ENCODE measurements at places on chromosomes 11 and 22. TPM values are rescaled to one million over a fixed set of nuclear protein-coding genes. Genes with fewer than 3 reads are reported as not detected.
A peak's percentile ranks its signal among the peaks of the same experiment; 100 is the strongest.

DNA sequence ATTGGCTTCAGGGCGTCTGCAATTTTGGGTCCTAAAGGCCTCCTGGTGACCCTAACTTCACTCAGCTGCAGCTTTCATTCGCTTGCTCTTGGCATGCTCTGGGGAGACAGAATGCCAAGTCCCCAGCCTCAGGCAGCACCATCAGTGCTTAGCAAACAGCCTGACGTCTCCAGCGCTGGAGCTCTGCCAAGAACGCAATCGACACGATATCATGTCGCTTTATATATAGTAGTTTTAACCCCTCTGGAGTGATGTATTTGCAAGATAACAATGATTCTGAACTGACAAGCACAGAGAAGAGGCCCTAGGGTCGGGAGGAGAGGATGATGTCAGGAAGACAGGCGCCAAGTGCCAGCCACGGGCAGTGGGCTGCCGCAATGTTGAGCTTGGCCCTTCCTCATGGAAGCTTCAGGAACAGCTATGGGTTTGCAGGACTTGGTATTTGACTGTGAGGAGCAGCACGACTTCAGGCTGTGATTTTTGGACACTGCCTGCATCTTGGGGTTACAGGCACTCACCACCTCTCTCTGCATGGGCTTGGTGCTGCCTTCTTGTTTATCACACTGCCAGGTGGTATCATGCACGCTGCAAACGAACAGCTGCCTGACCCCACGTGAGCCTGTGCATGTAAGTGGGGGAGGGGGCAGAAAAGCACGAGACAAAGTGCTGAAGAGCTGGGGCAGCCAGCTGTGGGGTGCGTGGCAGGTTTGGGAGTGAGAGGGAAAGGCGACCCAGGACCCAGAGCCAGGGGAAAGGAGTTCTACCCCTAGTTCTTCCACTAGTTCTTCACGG lies 26.1 kb downstream of the B3GAT1 start:
- DNase-seq: peak; percentile 94

DNA sequence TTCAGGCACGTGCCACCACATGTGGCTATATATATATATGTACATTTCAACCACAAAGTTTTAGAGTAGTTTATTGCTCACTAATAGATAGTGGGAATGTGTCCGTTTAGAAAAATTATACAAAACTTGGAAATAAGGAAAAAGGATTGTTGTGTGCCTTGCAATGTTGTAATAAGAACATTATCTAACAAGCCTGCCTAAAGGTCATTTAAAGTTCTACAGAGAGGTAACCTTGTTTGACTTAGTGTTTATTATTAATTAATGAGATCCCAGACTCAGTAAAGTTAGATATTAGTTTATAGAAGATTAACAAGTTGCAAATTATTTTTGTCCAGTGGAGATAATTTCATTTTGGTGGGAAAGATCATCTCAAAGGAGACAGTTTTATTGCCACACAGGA lies 5.5 kb upstream of the PATL1 start:
- no peak for DNase-seq

DNA sequence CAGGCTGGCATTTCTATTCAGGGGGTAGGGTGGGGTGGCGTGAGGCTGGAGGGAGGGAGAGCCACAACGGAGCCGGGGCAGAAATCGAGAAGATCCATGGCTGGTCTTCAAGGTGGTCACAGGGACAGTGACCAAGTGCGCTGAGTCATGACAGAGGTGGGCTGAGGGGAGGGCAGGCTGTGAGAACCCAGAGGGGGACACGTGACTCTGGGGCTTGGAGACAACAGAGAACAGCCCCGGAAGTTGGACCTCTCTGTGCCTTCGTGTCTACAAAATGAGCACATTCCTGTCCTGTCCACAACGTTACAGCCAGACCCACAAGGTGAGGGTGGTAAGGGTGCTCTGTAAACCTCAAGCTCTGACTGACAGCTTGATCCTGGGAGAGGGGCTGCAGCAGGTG lies 35.1 kb upstream of the ARFGAP3 start:
- no peak for DNase-seq

- DNase-seq: no peak
These were observed 2.9 kb downstream of the NAGA start for GRCh38 chr22:42067671-42068251.

GRCh38 chr22:46845296-46846149 lies 83.1 kb downstream of the TBC1D22A start:
- DNase-seq: peak; percentile 86

DNA sequence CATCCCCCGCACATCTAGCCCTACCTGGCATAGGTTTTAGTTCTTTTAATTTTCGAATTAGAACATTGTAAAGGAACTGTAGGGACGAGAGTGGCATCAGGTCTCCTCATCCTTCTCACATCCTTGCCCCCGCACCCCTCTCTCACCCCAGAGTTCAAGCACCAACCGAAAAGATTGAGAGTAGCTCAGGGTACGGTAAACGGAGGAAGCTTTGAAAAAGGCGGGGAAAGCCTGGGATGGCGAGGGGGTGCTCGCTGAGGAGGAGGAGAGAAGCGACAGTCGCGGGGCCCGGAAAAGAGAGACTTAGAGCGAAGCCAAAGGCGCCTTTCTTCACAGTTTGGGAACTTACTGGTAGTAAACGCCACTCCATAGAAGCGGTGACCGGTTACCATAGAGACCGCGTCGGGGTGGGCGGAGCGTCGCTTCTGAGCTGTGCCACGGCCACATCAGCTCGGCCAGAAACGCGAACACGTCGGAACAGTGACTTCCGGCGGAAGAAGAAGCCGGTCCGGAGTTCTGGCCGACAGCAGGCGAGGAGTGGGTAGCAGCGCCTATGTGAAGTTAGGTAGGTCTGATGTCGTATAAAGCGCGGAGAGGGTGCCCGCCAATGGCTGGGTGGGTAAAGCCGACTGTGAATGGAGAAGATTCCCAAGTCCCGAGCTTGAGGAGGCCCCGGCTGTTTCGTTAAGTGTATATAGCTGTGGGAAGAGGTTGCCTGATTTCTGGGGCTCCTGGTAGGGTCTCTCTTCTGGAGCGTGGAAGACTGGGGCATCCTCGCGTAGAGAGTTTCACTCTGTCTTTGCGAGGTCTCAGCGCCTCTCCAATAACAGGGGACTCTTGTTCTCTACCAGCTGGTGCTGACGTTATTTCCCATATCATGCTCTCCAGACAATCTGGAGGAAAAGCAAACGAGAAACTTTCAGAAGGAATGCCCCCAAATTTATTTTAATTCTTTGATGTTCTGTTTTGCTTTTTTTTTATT lies at the start of the genes DCDC1 and DNAJC24:
DCDC1 (minus strand) TSS at position 392 of the 982 bp plus-strand sequence. CDS start 41,459 bp downstream, outside the sequence.
DNAJC24 (plus strand) TSS at position 513 of the 982 bp plus-strand sequence. CDS start 889 bp downstream, outside the sequence.
- DNase-seq: peak; percentile 89

DNA sequence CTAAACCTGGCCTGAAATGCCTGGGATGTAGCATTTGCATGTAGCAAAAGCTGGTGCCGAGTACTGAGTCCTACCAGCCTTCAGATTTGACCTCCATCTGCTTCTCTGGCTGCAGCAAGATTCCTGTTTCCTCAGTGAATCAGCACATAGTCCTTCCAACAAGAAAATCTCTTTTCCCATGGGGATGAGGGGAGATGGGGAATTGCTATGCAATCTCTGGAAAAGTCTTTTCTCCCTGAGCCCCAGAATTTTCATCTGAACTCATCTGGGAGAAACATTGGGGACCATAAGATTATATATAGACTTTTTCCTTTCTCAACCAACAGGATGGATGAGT lies 32.0 kb upstream of the YWHAH start:
- no peak for DNase-seq

- DNase-seq: no peak
These were observed 520.8 kb upstream of the KIRREL3 start for GRCh38 chr11:127521413-127521812.

- no peak for DNase-seq
These were observed 85.9 kb upstream of the PPARA start for GRCh38 chr22:46064228-46064965.

- no peak for DNase-seq
These were observed 34.0 kb downstream of the RAB6A start for GRCh38 chr11:73726825-73727224.

- no peak for DNase-seq
These were observed 42.1 kb downstream of the KDM2A start for GRCh38 chr11:67160872-67161783.

- no peak for DNase-seq
These were observed 64.7 kb downstream of the LDLRAD3 start for GRCh38 chr11:36008584-36008983.

DNA sequence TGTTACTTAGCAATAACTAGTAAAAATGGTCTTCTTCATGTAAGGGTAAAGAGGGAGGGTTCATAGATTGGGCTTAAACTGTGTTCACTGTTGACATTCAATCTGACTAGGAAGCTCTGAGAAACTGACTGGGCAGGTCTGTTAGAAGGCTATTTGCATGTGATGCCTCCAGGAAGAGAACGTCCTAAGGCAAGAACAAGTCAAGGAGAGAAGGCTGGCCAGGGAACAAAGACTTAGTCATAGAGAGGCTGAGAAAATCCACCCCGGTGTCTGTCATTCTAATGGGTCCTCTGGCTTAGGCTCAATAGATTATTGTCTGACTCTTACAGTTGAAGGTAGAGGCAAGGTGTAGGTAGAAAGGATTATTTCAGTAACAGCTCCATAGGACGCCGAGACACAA lies 50.3 kb upstream of the CD44 start:
- no peak for DNase-seq

- no peak for DNase-seq
These were observed 4.5 kb upstream of the KCNE3 start for GRCh38 chr11:74471668-74472429.

GRCh38 chr11:107821199-107821927 lies 37.2 kb downstream of the SLC35F2 start:
- DNase-seq: no peak

DNA sequence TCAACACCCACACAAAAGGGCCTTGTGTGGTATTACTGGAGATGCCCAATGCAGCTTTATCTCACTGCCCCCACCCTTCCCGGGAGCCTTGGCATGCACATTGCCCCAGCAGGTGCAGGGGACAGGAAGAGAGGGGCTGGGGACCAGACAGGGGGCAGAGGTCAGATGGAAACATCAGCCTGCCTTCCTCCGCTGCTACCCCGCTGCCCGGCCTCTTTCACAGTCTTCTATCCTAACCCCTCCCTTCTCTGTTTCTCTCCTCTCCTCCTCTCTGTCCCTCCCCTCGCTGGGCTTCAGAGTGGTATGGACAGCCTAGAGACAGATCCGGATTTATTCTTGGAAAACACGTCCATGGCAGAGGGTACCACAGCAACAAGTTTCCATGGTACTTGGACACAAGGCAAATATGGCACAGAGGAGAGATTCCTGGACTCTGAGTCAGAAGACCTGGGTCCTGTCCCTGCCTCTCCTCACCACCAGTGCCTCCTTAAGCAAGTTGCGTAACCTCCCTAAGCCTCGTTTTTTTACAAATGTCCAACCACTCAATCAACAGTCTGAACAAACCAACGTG lies 8.3 kb upstream of the IGSF9B start:
- peak; percentile 79 for DNase-seq

DNA sequence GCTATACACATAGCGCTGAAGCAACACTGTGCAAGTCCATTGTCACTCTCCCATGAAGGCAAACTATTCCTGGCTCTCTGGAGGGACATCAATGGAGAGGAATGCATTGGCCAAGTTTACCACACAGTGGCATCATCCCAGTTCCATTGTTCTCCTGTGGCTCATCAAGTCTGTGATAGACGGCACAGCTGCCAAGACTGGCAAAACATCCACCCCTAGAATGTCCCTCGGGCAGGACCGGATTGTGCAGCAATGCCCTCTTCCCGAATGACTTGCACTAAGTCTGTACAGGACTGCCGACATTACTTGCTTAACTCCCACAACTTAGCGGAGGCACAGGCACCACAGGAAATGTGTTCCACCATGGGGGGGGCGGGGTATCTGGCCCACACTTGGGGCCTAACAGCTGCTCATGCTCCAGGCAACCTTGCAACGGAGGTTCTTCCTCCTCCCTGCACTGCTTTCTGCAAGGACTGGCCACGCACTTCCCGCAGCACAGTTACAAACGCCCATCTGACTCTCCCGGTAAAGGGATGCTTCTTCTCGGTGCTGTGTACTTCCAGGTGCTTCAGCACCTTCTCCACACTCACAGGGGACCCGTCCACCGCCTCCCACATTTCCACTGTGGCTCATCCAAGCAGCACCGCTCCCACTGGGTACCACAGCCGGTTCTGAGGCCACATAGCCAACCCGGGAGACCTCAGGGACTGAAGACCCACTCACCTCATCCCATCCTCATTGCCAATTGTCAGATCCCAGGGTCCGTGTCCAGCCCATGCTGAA lies 1309.6 kb upstream of the RAG2 start:
- DNase-seq: no peak

GRCh38 chr11:2156416-2157182 lies 4.4 kb downstream of the INS start:
- peak; percentile 31 for DNase-seq

DNA sequence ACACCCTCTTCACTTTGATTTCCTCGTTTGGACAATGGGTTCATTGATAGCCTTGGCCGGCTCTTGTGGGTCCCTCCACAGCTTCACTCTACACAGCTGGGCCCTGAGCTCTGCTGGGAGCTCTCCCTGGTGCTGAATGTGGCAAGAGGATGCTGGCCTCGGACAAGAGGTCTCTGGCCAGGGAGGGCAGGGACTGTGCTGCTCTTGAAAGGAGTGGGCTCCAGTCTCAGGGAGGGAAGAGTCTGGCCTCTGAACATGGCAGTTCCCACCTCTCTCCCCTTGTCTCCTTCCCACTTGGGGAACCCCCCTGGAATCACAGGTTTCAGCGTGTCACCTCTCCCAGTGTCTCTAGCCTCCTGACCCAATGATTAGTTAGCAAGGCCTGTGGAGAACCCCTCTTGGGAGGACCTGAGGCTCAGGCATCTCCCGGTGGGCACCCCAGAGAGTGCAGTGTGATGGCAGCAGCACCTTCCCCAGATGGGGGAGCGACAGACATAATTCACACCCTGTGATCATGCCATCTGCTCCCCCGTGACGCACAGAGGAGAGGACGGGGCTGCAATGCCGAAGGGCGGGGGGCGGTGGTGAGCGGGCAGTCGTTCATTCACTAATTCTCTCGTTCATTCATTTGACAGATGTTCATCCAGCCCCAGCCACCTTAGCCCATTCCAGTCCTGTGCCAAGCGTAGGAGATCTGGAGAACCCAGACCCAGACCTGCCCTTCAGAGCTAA lies 2.8 kb upstream of the CABP7 start:
- DNase-seq: peak; percentile 66

- no peak for DNase-seq
These were observed 27.9 kb upstream of the FZD4 start for GRCh38 chr11:86983021-86983488.

GRCh38 chr11:70680781-70681281 lies 282.5 kb downstream of the CTTN start:
- DNase-seq: no peak

Gene APOBEC3H
- total RNA-seq: not detected

Gene CRYBA4
- total RNA-seq: not detected

Gene HSD17B12
- total RNA-seq: 172 TPM

Gene RCE1
- 9.8 TPM for total RNA-seq

Gene OR2AT4
- under 0.01 TPM for total RNA-seq

Gene MPEG1
- total RNA-seq: 15.0 TPM

Gene C1QTNF6
- total RNA-seq: 7.5 TPM

Gene BBOX1
- 23.5 TPM for total RNA-seq

Gene UPB1
- total RNA-seq: 0.69 TPM

Gene MMP13
- total RNA-seq: 1.5 TPM

Gene GGTLC3
- total RNA-seq: not detected

Gene PRG3
- total RNA-seq: 1.1 TPM

Gene RIMBP3B
- total RNA-seq: 0.22 TPM
